ENCODE measurements at places on chromosomes 16 and 17.

- DNase-seq = no peak
These were observed 100.0 kb upstream of the MED13 start for GRCh38 chr17:62164747-62165722.

DNA sequence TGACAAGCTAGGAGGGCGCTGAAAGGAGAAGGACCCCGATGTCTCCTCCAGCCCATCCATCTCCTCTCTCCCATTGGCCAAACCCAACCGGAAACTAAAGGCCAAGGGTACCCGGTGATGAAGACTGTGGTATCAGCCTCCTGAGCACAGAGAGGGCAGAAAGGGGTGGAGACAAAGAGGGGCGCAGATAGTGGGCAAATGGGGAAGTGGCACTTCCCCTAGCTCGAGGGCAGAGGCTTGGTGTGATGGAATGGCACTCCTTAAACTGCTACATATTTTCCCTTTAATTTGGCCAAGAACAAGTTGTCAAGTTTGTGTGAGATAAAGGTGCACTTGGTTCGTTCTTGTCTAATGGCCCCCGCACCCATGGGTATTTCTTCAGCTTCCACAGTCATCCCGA is 27.8 kb downstream of the IL4R start:
- no peak for DNase-seq

DNA sequence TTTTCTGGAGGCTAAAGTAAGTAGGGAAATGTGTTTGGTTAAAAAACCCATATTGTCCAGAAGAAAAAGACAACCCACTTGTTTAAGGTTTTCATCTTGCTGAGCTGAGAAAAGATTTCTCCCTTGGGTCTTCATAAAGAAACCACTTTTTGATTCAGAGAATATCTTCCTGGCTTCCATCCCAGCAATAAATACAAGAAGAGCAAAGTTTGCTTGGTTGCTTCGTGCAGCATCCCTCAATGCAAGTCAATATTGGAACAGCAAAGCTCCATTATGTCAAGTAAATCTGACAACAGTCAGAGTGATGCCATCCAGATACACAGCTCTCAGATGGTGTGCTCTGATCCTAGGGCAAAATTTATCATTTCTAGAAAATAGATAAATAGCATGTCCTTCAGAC is 118.9 kb upstream of the PIRT start:
- no peak for DNase-seq

- no peak for DNase-seq
These were observed 137.7 kb upstream of the CORO6 start for GRCh38 chr17:29760279-29761039.

DNA sequence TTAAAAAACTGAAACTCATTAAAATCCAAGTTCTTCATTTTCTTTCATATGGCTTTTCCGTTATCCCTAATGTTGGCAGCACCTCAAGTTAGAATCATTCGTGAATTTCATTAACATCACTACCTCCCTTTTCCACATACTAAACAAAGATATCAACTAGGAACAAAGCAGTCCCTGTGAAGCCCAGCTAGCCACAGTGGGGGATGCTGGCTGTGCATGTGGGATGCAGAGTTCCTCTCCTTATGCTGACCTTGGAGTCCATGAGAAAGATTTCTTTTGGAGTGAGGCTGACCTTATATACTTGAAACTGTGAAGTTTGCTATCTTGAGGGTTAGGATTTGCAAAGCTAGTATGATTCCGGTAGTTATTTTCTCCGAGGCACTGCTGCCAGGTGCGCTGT is 117.6 kb downstream of the TANGO6 start:
- DNase-seq = no peak

DNA sequence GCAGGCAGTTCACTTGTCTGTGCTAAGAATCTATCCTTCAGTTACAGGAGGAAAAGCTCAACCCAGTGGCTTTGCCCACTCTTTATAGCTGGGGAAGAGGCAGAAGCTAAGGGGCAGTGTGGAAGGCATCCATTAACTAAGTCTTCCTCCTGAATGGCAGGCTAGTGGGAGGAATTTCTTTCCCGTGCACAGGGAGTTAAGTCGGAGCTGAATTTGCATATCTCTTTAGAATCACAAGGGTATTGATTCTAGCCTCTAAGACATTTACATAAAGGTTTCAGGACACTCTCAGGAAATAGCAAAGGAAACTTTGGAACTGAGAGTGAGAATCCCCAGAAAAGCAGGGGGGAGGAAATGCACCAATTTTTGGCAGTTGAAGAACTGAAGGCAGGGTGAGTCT is 245.6 kb downstream of the CA10 start:
- no peak for DNase-seq

DNA sequence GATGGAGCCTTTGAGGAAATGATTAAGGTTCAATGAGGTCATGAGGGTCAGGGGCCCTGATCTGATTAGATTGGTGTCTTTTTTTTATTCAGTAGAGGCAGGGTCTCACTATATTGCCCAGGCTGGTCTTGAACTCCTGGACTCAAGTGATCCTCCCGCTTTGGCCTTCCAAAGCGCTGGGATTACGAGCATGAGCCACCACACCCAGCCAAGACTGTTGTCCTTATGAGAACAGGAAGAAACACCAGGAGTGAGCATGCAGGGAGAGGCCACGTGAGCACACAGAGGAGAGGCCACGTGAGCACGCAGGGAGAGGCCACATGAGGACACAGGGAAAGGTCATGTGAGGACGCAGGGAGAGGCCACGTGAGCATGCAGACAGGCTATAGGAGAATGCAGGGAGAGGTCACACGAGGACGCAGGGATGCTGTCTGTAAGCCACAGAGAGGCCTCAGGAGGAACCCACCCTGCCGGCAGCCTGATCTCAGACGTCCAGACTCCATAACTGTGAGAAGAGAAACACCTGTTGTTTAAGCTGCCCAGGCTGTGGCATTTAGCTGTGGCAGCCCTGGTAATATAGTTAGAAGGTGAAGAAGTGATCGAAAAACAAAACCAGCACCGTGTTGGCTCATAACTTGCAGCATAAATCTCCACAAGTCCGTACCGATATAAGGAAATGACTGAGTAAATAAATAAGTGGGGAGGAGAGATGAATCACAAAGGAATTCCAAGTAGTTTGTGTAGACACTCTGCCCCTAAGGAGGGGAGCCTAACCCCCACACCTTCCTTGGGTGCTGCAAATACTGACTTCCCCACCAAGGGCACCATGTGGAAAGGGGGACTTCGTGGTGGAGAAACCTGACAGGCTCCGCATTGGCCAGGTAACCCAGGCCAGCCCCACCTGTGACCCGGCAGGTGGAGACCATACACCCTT is 14.6 kb upstream of the CSNK1D start:
- DNase-seq = no peak

DNA sequence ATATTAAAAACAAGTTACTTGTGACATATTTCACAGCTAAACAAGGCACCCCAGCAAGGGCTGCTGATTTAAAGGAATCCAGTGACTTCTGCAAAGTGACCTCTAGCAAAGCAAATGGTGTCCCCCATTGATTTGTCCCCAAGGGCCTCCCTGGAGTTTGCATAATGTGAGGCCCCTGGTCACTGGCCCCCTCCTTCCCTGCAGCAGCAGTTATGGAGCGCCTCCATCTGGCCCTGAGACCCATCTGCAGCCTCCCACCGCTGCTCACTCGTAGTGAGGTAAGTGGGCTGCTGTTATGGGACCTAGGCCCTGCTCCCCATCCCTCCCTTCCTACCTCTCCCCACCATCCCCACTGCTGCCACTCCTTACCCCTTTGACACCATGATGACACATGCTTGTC is 19.6 kb upstream of the EEF2K start:
- no peak for DNase-seq

- DNase-seq = no peak
These were observed 10.4 kb downstream of the GALK1 start for GRCh38 chr17:75754378-75755204.

GRCh38 chr16:1800701-1801100 is 7.2 kb upstream of the IGFALS start:
- no peak for DNase-seq

DNA sequence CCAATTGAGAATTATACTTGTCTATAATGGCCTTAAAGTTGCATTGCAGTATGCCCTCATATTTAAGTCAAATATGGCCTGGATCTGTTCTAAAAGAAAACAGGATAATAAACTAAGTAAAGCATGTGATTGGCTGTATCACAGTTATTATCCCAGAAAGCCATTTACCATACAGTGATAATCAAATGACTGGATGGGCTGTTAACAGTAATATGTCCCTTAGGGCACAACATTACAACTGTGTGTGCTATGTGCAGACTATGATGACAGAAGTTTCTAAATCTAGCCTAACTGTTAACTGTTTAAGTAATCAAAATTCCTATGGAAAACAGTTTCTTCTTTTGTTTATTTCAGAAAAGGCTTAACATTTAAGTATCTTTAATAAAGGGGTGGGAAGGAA is 145.7 kb downstream of the STXBP4 start:
- DNase-seq = no peak

DNA sequence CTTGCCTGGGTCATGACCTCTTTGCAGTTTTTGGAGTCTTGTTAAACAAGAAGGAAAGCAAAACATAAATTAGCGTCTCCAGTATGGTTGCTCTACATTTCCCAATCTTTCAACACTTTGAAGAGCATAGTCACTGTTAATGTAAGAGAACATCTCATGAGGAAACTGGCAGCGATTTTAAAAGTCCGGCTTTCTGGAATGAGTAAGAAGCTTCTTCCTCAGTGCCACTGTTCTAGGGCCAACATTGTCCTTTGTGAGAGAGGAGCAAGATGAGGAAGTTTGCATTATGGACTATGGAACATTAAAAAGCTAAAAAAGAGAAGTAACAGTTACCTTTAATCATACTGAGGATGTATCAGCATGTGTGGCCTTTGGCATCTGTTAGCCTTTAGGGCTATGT is 73.1 kb downstream of the WNT3 start:
- DNase-seq = no peak

- DNase-seq = no peak
These were observed 363.4 kb downstream of the FOXL1 start for GRCh38 chr16:86941731-86942130.

DNA sequence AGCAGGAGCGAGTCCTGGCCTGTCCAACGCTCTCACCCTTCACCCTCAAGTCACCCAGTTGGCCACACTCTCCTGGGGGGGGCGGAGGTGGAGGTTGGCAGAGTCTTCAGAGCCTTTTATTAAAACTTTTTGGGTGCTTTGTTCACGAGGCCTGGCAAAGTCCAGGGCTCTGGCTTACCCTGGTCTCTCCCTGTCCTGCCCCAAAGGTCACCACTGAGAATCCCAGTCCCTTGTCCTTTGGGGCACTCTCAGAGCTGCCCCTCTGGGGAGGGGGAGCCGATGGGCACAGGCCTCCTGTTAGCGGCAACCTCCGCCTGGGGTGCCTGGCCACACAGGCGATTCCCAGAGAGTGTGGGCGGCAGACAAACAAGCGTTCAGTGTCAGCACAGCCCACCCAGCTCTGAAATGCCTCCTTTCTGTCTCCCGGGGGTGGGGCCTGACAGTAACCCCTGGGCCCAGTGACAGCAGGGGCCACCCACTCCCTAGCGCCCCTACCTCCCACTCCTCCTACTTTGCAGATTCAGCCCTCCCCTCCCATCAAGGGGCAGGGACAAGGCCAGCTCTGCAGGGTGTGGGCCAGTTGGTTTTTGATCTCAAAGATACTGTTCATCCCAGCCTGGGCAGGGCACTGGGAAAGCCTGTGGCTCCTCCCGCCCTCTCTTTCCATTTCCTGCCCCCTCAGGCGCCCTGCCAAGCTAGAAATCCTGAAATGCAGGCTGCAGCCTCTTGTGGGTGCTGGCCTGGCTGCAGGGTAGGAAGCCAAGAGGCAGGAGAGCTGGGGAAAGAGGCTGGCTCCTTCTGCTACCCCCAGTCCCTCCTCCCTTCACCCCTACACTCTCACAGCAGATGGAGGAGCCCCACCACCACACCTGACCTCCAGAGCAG is 36.6 kb upstream of the EMP2 start:
- no peak for DNase-seq

DNA sequence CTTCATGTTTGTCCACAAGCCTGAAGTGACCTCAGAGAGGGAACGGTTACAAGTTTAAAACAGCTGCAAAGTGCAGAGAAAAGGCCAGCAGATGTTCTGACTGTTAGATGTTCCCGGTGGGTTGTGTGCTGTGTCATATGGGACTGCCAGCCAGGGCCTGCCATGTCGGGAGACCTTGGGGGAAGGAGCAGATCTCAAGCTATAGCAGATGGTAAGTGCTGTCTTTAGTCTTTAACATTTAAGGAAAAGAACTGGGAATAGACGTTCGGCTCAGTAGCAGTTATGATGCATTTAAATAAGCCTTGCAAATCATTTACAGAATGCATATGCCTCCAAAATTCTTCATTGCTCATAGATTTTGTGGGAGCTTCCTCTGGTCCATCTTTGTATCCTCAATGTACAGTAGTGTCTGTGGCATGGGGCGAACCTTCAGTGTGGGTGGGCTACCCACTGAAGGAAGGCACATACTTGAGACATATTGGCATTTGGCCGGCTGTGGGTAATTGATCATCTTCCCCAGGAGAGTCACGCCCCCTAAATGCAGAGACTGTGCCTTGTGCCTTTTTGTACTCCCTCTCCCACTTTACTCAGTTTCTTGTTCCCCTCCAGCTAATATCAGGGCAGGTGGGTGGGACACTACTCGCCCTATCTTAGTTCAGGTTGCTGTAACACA is 131.9 kb downstream of the NPIPB5 start:
- peak; percentile 79 for DNase-seq

DNA sequence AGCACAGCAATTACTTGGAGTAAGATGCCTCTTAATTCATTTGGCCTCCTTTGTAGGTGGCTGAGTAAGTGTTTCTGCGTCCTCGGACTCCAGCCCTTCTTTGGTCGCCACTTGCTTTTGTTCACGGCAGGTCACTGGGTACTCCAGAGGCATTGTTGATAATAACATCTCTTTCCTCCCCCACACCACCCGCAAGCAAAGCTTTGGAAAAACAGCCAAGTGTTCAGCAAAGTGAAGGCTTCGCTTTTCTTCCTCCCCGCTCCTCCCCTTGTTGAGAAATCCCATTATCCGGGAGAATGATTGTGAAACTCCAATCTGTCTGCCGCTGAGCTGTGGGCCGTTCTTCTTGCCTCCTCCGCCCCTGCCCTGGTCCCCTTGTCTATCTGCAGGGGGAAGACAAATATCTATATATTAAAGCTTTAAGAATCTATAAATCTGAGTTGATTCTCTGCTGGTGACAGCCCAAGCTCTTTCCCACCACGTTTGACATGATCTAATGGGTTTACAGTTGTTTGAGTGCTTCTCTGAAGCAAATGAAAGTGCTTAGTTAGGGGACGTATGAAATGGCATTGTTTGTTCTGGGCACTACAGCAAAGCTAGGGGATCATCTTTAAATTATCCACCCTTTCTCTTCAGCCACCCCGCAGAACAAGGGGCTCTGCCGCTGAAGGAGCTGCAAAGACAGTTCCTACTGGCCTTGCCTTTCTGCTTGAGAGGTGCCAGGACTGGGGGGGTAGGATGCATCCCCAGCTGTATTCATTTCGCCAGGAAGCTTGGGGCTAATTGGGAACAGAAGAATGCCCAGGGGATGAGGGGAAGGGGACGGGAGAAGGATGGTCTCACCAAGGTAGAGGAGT is 167.1 kb downstream of the CCDC182 start:
- no peak for DNase-seq

Measured in vagina (tissue), 2 donors.